ENCODE measurements at places on chromosomes 1 and 21.

- no peak for DNase-seq
These were observed 31.4 kb upstream of the MYOC start for GRCh38 chr1:171683870-171684269.

GRCh38 chr1:241972703-241973369 lies 15.3 kb downstream of the BECN2 start:
- no peak for DNase-seq

GRCh38 chr1:176897350-176898236 lies 266.9 kb downstream of the ASTN1 start:
- peak; percentile 7 for DNase-seq

- DNase-seq = no peak
These were observed 25.5 kb downstream of the DCAF8 start for GRCh38 chr1:160236806-160237205.

DNA sequence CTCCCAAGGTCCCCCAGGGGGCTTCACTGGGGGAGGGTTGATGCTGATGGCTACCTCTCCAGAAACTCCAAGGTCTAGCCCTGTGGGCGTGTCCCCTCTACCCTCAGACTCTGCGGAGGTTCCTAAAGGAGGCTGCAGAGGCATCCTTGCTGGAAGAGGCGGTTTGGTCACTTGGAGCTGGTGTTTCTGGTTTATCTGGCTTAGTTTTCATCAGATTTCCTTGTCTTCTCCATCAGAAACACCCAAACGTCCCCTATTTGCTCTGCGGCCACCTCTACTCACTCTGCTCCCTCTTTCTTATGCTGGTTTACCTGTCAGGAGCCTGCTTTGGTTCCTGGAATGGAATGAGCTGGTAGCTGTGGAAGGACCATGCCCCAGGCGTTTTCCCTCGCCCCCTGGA lies 2.5 kb downstream of the PKP1 start:
- DNase-seq = no peak

- DNase-seq = no peak
These were observed 36.6 kb downstream of the GATAD2B start for GRCh38 chr1:153886127-153886526.

GRCh38 chr1:189616893-189617292 lies 860.8 kb downstream of the BRINP3 start:
- DNase-seq = no peak

- DNase-seq = no peak
These were observed 1524.4 kb upstream of the TPTE start for GRCh38 chr21:8997011-8997440.

GRCh38 chr1:46527474-46528296 lies 23.8 kb downstream of the KNCN start:
- peak; percentile 36 for DNase-seq

DNA sequence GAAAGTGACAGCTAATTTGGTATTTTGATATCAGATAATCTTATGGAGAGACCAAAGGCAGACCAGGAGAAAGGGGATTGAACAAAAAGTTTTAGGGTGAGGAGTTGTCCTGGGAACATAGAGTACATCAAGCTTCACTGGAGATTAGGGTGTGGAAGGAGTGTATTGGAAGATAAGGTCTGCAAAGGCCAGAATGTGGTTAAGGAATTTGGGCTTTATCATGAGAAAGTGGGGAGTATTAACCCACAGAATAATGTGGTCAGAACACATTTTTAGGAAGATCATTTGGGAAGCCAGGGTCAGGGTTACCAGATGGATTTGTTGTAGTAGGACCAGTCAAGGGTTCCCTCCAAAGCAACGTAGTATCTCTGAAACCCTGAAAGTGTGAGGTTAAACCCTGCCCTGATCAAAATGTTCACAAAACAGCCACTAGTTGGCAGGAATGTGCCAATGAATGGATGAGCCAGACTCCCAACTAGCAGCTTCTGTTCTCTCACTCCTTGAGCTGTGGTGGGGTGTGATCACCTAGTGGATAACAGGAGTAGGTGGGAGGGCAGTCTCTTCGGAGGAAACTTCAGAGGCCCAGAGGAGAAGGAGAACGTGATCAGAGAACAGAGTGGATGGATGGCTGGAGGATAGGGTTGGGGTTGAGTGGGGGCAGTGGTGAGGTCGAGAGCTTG lies 35.8 kb downstream of the SLC2A1 start:
- no peak for DNase-seq

- no peak for DNase-seq
These were observed 280.5 kb upstream of the SGIP1 start for GRCh38 chr1:66253330-66253921.

GRCh38 chr1:91700332-91700731 lies 185.6 kb downstream of the TGFBR3 start:
- no peak for DNase-seq

- DNase-seq = no peak
These were observed 1643.8 kb downstream of the MRPL39 start for GRCh38 chr21:23963454-23963853.

DNA sequence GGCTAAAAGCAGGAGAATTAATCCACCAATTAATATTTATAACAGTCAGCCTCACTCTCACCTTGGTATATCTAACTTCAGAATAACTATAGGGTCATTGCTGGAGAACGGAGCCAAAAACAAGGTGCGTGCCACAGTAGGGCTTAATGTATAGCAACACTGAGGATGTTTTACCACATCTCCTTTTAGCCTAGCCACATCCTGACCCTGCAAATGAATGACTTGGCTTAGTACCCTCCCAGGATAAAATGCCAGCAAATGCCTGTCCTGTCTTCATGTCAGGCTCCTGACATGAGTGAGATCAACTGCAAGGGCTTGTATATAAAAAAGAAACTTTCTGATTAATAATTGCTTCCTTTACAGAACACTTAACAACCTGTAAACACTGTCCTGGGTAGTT lies 2.7 kb upstream of the CDC42BPA start:
- no peak for DNase-seq

DNA sequence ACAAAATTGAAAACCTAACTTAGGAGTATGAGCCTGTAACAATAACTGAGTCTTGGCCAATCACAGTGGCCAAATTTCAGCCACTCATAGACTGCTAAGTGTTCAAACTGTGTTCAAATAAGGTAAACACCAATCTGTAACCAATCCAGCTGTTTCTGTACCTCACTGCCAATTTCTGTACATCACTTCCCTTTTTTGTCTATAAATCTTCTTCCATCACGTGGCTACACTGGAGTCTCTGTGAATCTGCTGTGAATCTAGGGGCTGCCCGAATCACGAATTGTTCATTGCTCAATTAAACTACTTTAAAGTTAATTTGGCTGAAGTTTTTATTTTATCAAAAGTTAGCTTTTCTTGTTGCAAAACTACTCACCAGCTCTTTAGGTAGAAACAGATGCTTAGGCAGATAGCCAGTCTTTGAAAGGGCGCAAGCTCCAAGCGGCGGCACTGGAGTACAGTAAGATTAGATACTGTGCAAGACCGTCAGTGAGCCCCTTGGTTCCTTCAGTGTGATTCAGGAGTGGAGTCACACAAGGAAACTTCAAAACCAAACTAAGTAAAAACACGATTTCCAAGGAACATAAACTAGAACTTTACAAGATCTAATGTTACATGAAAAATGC lies 43.2 kb upstream of the ADGRL2 start:
- DNase-seq = no peak

DNA sequence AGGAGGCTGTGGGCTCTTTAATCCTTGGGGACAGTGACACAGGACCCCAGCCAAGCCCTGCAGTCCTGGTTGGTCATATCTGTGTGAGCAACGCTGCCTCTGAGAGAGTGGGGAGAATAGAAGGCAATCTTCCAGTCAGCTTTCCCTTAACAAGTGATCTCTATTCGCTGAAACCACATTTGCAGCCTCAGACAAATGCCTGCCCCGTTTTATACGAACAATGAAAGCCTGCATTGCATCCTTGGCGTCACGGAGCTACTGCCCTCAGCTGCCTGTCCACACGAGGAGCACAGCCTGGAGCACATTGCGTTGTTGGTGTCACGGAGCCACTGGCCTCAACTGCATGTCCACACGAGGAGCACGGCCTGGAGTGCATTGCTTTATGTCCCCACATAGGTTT lies 150.2 kb upstream of the ARHGEF16 start:
- no peak for DNase-seq

DNA sequence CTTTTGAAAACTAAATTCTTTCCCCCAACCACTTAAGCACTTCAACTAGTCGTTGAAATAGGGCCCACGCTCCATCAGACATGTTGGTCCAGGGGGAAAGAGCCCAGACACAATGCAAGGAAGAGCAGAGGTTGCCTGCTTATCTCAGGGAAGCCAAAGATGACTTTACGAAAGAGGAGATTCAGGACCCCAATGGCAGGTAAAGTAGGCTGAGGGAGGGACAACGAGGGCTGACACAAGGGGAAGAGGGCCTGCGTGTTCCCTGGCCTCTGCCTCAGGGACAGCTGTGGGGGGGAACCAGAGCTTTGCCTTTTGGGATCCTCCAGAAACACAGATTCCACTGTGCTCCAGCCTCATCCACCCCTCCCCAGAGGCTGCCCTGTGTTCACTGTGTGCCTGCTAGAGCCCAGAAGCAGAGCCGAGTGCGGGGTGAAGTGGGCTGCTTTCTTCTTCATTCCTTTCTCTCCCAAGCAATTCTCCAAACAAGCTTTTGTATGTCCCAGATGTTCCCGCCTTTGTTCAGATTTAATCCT lies 135.5 kb upstream of the GRIK3 start:
- DNase-seq = no peak

DNA sequence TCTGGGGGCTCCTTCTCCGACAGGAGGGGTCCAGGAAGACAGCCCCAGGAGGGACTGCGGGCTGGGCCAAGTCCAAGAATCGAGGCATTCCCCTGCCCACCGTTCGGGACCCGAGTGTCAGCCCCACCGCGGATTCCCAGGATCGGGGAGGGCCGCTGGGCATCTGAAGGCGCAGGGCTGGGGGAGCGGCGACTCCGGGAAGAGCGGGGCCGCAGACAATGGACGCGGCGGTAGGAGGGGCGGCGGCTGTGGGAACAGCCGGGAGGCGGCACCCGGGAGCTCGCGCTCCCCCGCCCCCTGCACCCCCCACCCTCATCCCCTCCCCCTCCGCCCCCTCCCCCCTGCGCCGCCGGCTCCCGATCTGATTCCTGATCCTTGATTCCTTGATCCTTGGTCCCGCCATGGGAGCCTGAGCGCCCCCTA lies at the start of gene VANGL2:
Gene VANGL2, plus strand, starts transcription at position 342 of the 423 bp plus-strand sequence. CDS start 15,274 bp downstream, outside the sequence.
- DNase-seq = no peak

- no peak for DNase-seq
These were observed 94.6 kb downstream of the LRRC7 start for GRCh38 chr1:69662321-69662720.

GRCh38 chr1:6148497-6149241 lies 31.5 kb downstream of the CHD5 start:
- peak; percentile 61 for DNase-seq
